Globus pallidus (tissue), 1 donor: ENCODE measurements at places on chromosomes 2 and 18.

DNA sequence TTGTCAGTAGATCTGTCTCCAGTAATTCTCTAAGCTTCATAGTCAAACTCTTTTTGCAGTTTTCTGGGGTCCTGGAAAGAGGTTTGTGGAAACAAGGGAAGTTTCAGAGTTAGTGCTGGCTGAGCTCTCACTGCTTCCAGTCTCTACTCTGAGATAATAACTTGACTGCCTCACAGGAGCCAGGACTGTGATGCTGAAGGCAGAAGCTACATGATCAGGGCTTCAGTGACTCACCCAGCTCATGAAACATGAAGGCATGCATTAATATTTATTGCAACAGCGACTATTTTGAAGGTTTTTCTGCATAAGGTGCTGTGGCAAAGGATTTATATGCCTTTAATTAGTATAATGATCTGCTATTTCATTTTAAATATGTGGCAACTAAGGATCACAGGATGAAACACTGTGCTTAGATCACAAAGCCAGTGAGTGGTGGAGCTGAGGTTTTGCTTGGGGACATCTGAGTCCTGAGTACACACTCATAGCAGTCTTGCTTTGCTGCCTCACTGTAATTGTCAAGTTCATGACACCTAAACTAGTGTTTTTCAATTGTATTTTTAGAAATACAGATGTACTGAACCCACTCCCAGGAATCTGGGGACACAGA, 448.4 kb upstream of the GCFC2 start:
- no peak for DNase-seq

DNA sequence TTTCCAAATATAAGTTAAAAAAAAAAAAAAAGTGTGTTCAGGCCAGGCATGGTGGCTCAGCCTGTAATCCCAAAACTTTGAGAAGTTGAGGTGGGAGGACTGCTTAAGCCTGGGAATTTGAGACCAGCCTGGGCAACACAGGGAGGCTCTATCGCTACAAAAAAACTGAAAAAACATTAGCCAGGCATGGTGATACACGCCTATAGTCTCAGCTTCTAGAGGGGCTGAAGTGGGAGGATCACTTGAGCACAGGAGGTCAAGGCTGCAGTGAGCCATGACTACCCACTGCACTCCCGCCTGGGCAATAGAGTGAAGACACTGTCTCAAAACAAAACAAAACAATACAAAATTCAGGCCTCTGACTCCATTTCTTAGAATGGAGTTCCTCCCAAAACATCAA, 9.2 kb downstream of the USP37 start:
- no peak for DNase-seq

DNA sequence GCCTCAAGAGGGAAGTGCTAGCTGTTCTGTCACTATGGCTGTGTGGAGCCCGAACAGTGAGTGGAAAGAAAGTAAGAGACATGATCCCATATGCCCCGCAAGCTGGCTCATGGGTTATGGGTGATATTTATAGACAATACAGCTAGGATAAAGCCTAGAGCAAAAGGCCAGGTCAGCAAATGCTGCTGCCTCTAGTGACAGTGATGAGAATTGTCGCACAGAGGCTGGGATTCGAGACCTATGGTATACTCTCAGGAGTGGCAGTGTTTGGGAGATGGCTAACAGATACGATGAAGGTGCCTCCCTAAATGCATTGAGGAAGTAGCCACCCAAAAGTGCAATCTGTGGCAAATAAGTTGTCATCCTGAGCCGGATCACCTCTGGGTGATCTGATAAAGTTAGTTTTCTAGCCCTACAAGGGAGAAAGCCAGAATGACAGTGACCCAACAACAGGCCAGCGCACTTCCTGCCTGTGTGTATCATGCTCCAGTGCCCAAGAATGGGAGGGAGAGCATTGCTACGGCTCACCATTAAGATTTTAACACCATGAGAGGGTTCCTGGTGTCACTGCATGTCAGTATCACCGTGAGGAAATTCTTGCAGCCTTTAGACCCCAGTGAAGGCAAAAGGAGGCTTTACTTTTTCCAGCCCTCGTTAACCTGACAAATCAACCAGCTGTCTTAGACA, 92.2 kb upstream of the TGFA start:
- DNase-seq, result no peak

GRCh38 chr18:61198486-61198885, 134.7 kb upstream of the CDH20 start:
- no peak for DNase-seq

DNA sequence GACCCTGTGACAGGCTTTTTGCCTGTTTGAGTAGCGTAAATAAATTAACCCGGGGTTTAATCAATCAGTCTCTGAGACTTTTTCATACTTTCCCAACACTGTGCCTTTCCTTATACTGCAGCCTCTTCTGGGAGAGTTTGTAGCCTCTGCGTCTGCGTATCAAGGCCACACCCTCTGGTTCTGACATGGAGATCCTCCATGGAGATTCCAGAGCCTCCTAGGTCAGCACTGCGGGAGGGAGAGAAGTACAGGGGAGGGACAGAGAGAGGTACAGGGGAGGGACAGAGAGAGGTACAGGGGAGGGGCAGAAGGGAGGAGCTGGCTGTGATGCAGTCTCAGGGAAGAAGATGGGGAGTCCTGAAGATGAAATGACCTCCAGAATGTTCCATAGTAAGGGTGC, 166.0 kb downstream of the ARL4C start:
- DNase-seq, result no peak

DNA sequence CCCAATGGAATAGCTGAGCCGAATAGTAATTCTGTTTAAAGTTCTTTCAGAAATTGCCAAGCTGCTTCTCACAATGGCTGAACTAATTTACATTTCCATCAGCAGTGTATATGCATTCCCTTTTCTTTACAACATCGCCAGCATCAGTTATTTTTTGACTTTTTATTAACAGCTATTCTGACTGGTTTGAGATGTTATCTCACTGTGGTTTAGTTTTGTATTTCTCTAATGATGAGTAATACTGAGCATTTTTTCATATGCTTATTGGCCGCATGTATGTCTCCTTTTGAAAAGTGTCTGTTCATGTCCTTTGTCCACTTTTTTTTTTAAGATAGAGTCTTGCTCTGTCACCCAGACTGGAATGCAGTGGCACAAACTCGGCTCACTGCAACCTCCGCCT, 100.7 kb downstream of the C2orf74 start:
- DNase-seq, result no peak

DNA sequence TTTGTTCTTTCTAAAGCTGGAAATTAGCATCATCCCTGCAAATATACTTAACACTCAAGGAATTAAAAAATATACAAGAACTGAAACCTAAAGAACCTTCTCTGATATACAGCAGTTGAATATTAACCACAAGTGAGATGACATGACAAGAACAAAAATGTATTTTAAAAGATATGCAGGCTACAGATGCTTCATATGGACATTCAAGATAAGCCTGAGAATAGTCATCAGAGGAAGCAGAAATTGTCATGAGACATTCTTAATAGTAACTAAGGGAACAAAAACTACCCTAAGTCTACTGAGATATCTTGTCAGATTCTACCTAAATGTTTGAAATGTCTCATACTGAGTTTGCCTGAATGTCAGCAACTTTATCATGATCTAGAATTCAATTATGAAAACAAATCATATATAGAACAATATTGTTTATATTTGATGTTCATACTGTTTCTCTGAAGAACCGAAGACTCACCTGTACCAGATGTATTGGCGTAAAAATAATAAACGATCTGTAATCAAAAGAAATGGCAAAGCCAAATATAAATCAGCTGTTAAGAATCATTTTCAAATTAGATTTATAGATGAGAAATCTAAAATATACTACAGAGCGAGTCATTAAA, 4.7 kb downstream of the NBAS start:
- no peak for DNase-seq

DNA sequence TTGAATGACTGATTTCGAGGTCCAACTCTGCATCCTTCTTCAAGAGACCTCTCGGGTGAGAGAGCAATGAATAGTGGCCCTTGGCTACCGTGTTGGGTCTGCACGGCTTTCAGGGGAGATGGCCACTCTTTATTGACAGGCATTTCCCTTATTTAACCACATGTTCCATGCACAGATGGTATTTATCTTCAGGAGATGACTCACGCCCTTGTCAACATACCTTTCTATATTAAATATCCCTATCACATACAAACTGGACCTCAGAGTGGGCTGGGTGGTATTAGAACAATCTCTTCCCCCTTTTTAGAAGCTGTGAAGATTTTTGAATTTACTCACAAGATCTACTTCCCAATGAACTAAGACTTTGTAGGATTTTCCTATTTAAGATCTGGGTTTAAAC, 109.6 kb upstream of the CDC42EP3 start:
- DNase-seq, result no peak

GRCh38 chr2:43412114-43412753, 183.6 kb downstream of the THADA start:
- DNase-seq, result no peak

- DNase-seq, result no peak
Measured at GRCh38 chr2:88066543-88066942, 1.1 kb upstream of the SMYD1 start.

DNA sequence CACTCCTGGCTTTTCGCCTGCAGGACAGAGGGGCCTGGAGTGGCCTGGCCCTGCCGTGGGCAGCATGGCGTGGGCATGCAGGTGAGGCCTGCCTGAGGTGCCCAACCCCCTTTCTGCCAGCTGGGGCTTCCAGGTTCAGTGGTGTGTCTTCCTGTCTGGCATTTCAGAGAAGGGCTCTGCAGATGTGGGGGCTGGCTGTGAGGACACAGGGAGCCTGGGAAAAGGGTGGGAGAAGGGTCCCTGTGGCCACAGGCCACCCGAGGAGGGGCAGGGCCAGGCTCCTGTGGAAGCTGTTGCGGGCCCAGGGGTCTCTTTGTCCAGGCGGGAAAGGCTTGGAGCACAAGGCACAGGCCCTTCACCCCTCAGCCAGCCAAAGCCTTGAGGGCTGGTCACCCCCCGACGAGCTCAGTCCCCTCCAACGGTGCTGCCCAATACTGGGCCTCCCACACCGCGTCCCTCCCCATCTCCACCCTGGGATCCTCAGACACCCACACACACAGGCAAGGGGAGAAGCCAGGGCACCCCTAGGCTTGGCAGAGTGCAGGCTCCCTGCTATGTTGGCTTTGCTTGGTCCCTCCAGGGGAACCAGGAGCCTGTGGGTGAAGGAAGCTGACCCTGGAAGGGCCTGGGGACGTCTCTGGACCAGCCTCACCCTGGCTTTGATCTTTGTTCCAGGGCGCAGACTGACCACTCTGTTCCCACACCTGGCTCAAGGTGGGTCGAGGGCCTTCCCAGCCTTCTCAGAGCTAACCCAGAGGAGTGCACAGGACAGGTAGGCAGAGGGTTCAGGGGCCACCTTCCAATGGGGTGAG, 3.7 kb upstream of the AQP12A start:
- no peak for DNase-seq

DNA sequence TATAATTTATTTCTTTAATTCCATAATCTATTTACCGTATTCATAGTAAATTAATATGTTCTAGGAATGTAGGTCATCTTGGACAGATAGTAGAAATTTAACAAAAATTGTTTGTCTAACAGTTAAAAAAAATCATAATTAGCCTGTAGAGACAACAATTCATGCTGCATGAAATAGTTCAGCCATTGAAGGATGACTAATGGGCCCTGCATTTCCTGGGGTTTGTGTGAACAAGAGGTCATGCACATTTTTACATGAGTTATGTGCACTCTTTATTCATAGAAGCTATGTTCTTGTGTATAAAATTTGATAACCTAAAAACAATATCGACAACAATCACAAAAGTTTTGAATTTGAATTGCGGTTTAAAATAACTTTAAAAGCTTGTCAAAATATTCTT, 1663.6 kb downstream of the SUCLG1 start:
- no peak for DNase-seq

DNA sequence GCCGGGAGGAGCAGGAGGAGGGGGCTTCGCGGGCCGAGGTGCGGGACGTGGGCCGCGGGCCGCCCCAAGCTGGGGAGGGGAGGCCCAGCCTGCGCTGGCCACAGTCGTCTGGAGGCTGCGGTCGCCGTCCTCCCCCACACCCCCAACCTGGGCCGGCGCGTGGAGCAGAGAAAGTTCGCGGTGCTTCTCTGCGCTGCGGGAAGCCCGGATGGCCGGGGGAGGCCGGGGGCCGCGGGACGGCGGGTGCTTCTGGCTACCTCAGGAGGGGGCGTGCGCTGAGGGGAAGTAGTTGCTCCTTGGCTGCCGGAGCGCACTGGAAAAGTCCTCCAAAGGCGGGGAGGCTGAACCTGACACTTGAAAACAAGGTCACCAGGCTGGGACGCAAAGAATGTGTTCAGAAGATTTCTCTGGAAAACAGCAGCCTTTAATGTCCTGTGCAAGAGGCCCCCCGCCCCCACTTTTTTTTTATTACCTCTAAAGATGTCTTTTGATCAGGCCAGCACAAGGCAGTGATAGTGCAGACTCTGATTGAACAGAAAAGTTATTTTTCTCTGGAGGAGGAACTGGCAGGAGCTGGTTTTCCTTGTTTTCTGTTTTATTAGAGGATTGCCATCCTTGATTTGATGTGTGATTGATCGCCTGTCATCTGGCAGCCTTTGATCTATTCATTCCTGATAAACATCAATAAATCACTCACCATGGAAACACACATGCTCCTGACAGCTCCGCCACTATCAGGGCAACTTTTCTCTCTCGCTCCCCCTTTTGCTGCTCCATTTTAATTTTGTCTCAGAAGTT, 1.6 kb downstream of the TSHZ1 start:
- DNase-seq, result no peak

DNA sequence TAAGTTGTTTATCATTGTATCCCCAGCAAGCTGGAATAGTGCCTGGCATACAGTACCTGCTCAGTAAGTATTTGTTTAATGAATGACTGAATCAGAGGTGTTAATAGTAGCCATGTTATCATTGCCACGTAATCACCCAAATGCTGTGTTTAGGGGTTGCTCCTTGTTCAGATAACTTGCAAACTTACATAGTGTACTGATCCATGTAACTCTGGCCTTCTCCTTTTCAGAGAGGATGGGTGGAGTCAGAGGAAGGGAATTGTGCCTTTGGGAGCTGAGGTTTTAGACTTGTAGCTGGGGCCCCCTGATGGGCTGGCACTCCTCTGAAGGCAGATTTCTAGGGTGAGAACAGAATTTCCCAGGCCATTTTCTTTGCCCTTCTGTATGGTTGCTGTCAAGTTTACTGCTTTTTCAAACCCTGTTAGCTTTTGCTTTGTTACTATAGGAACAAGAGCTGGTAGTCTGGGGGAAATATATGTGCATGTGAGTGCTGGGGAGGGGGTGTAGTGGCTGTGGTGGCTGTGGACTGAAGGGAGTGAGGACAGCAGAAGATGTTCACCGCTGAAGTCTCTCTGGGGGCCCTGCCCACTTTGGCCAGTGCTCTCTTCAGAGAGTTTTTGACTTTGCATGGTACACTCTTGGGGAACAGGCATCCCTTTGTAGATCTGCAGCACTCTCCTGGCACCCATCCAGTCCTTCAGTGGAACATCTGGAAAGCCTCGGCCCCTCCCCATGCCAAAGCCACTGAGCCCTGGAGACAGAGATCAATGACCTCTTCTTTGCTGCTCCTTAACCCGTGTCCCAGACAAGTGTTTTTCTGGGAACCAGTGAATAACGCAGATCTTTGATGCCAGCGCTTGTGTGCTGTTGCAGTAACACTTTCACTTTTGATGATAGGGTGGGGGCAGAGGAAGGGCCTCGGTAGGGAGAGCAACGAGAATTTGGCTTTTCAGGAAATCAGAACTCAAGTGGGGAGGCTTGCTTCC, 209.0 kb downstream of the PRKCE start:
- DNase-seq, result peak; percentile 89
